ENCODE measurements at places on chromosomes 7 and 10.
A peak's percentile ranks its signal among the peaks of the same experiment; 100 is the strongest.

DNA sequence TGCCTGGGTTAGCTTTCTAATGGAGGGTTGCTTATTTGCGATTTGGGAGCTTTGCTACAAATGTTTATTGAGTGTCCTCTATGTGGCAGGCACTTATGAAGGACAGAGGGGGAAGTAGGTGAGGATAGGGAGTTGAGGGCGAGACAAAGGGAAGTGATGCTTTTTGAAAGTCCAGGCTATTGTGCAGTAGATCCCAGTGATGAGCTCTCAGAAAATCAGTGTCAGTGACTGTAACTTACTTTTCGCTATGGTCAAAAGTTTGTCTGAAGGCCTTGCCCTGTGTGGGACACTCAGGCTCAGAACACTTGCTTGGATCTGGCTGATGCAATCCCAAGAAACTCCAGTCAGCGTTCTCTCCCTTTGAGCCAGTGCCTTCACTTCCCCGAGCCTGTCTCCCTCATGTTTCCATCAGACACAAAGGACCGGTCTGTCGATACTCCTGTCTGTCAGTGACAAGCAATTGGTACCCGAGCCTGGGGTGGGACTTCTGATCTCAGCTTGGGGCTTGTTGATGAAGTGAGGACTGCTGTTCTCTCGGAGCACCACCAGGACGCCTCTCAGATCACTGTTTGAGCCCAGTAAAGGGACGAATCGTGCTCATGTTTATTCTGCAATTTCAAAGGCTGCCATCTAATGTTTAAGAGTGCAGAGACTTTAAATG, 63.1 kb upstream of the SORCS3 start:
- no peak for DNase-seq

DNA sequence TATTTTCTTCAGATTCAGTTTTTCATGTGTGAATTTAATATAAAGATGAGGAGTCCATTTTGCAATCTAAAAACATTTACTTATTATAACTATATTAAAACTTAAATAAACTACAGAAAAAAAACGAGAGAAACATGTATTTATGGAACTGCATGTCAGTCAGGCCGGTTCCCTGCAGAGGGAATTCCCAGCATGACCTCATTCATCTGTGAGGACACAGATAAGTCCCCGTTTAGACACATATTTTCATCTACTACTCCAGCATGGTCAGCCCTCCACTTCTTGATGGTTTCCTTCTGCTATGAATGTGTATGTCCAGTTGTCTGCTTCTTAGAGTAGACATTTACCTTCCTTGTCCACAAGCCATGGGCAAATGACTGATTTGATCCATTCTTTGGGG, 339.1 kb downstream of the SEMA3D start:
- DNase-seq = peak; percentile 18

DNA sequence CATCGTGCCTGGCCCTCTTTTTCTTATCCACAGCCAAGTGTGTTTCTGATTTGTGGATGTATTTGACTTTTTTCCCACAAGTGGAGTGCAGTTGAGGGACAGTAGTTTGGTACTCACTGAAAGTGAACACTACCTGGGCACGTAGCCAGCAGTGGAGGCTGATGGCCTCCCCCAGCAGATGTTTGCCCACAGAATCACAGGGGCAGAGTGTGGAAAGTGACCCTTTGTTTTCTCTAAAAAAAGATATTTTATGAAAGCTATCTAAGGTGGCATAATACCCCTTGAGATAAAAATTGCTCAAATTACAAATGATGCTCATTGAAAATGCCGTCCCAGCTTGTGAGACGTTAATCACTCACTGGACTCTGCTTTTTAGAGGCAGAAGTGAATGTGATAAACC, 29.1 kb downstream of the WDR37 start:
- DNase-seq = no peak

DNA sequence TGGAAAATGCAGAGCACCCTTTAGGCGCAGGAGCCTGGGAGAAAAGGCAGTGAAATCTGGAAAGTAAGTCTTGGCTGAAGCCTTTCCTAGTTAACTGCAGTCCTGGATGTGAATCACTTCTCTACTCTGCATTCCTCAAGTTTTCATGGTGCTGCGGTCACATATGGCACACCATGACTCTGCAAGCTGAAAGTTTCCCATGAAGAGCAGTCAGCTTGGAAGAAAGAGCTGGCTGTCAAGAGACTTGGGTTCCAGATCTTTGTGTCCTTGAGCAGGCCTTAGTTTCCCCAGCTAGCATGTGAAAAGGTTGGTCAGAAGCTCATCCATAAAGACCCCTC, 548.3 kb downstream of the SORCS3 start:
- no peak for DNase-seq

DNA sequence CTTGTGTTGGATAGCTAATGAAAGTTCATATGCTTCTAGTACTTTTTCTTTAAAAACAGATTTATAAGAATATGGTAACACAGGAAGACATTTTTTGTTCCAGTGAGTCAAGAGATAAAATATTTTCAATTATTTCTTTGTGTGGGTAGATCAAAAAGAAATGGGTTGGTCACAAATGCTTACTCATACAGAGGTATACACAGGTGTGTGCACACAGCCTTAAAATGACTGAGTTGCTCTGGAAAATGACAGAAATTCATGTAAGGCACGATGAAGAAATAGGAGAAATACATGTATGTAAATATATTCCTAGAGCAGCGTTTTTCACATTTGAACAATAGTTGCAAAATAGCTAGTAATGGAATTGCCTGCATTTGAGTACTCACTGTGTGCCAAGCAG, 66.0 kb downstream of the ST7 start:
- no peak for DNase-seq

DNA sequence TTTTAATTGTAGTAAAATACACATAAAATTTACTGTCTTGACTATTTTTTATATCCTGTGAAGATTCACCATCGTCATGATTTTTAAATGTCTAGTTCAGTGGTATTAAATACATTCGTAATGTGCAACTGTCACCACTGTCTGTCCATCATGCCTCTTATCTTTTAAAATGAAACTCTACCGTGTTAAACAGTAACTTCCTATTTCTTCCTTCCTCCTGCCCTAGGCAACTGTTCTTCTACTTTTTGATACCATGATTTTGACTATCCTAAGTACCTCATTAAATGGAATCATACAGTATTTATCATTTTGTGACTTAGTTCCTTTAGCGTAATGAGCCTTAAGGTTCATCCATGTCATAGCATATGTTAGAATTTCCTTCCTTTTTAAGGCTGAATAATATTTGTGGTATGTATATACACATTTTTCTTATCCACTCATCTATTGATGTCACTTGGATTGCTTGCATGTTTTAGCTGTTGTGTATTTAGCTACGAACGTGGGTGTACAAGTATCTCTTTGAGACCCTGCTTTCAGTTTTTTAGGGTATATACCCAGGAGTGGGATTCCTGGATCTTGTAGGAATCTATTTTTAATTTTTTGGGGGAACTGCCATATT, 13.5 kb downstream of the SLK start:
- no peak for DNase-seq

DNA sequence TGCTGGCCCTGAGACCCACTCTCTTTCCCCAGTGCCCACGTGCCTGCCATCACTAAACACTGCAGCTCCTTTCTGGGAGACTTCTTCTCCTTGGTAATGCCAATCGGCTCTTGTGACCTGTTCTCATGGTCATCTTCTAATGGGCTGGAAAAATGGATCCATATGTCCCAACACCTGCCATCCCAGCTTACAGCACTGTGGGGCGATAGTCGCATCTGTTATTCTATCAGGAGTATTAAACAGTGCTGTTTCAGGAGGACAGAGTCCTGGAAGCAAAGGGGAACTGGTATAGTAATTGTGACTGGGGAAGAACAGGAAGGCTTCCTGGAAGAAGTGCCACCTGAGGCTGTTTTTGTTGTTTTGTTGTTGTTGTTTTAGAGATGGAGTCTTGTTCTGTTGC, 411.2 kb downstream of the GLRX3 start:
- DNase-seq = no peak

- DNase-seq = no peak
Measured at GRCh38 chr7:3981281-3981680, 680.2 kb downstream of the SDK1 start.

GRCh38 chr10:16690417-16690816, 126.8 kb downstream of the RSU1 start:
- no peak for DNase-seq

DNA sequence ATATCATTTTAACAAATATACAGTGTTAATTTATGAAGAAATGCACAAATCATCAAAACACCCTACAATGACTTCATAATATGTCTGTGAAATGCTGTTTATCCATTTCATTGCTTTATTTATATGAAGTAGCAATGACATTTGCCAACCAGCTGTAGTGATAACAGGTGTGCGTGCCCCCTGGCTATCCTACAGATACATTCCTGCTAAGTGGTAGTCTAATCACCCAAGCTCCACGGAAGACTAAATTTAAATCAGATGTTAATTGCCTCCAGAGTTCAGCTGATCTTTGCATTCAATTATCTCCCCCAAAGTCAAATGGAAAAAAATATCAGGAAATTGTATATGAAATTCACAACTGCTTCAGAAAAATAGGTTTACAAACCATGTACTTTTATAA, 1164.2 kb upstream of the LRRN3 start:
- DNase-seq = no peak

DNA sequence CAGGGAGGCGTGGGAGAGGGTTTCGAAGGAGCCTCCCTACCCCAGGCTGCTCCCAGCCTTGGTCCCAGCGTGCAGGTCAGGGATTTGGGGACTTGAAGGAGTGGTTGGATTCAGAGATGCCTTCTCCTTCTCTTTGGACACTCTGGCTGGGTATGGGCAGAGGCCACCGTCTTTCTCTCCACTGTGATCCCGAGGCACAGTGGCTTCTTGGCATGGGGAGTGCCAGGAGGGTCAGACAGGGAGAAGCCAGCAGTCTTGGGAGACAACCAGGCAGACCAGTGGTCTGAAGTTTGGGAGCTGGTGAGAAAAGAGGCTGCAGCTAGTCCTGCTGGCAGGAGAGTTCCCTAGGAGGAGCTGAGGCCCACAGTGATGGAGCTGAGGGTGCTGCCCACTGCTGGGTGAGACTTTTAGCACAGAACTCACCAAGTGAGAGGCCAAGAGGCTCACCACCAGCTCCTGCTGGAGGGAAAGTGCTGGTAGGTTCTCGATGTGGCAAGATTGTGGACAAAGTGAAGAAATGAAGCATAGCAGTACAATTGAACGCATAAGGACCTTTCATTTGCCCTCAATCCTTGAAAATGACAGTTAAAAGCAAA, 35.2 kb upstream of the WDFY4 start:
- no peak for DNase-seq

DNA sequence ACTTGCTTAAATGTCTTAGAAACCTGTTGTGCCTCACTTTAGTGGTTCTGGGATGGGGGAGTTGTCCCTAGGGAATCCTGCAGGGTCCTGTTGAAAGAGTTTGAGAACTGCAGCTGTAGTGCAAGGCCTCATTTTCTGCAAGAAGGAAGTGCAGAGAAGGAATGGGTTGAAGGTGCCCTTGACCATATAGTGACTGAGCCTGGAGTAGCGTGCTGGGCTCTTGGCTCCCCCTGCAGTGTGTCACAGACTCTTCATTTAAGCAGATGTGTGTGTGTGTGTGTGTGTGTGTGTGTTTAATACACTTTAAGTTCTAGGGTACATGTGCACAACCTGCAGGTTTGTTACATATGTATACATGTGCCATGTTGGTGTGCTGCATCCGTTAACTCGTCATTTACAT, 92.2 kb downstream of the GRK5 start:
- DNase-seq = peak; percentile 50

GRCh38 chr10:6877722-6878392, 297.8 kb upstream of the PRKCQ start:
- DNase-seq = no peak

DNA sequence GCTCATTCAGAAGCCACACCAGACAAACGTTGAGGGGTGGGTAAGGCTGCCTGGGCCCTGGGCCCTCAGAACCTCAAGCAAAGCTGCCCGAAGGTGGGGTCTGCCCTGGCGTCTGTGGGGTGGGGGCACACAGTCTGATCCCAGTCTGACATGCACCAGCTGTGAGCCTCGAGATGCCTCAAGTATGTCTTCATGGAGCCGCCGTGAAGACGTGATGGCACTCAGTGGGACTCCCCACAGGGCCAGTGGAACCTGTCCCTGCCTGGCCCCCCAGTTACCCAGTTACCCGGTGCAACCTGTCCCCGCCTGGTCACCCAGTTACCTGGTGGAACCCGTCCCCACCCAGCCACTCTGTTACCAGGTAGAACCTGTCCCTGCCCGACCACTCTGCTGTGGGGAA, 351.2 kb downstream of the PTPRN2 start:
- DNase-seq = no peak

All from GM12865 (cell line).